ENCODE measurements at places on chromosomes 1 and 21. TPM values are rescaled to one million over a fixed set of nuclear protein-coding genes. Genes with fewer than 3 reads are reported as not detected.

C1orf94 gene
- total RNA-seq, result not detected

BTBD19 gene
- 4.4 TPM for total RNA-seq

FMN2 gene
- not detected for total RNA-seq

AUNIP gene
- total RNA-seq, result 0.89 TPM

IGSF9 gene
- not detected for total RNA-seq

CTH gene
- total RNA-seq, result 3.9 TPM

HPDL gene
- total RNA-seq, result 0.52 TPM

CR1 gene
- under 0.01 TPM for total RNA-seq

SLC30A10 gene
- 0.05 TPM for total RNA-seq

PLA2G2A gene
- total RNA-seq, result not detected

PADI1 gene
- 26.0 TPM for total RNA-seq

LRRC3 gene
- 3.1 TPM for total RNA-seq

ICOSLG gene
- total RNA-seq, result 0.69 TPM

VAV3 gene
- total RNA-seq, result 4.7 TPM

MAP1LC3C gene
- 1.2 TPM for total RNA-seq

TDRD5 gene
- total RNA-seq, result 0.87 TPM

LCE6A gene
- not detected for total RNA-seq

ADGRL4 gene
- 10.9 TPM for total RNA-seq

PHF13 gene
- 8.2 TPM for total RNA-seq

SPATA21 gene
- total RNA-seq, result not detected

CELA3B gene
- not detected for total RNA-seq

FCRL5 gene
- total RNA-seq, result not detected

OR2T35 gene
- total RNA-seq, result under 0.01 TPM

SLC26A9 gene
- 0.05 TPM for total RNA-seq

DDI2 gene
- 8.2 TPM for total RNA-seq

ETV3L gene
- total RNA-seq, result not detected

CRABP2 gene
- total RNA-seq, result 8.3 TPM

APOBEC4 gene
- not detected for total RNA-seq

CD48 gene
- not detected for total RNA-seq

ERICH3 gene
- 0.17 TPM for total RNA-seq

EPHA8 gene
- total RNA-seq, result not detected

HRNR gene
- total RNA-seq, result under 0.01 TPM

ZMYM4 gene
- total RNA-seq, result 52.3 TPM

OR2AK2 gene
- not detected for total RNA-seq

U2AF1 gene
- total RNA-seq, result 34.3 TPM

SV2A gene
- total RNA-seq, result 1.7 TPM

TRIM45 gene
- 1.2 TPM for total RNA-seq

CFAP57 gene
- total RNA-seq, result 3.9 TPM

S100A13 gene
- total RNA-seq, result 95.6 TPM

PFKFB2 gene
- total RNA-seq, result 15.8 TPM

TTC24 gene
- not detected for total RNA-seq

DMRTA2 gene
- not detected for total RNA-seq

KPRP gene
- total RNA-seq, result not detected

MTFR1L gene
- total RNA-seq, result 20.1 TPM

FAM151A gene
- not detected for total RNA-seq

BRINP2 gene
- total RNA-seq, result not detected

CYP4A11 gene
- not detected for total RNA-seq

CELA2A gene
- not detected for total RNA-seq

VWA1 gene
- total RNA-seq, result 14.4 TPM

KRTAP10-1 gene
- total RNA-seq, result not detected

RPTN gene
- not detected for total RNA-seq

LCE3E gene
- total RNA-seq, result not detected

OR2T11 gene
- not detected for total RNA-seq

CHODL gene
- 0.30 TPM for total RNA-seq

ARPC5 gene
- 121 TPM for total RNA-seq

EVA1C gene
- total RNA-seq, result 0.69 TPM

TTC22 gene
- 10.3 TPM for total RNA-seq

PDZK1 gene
- 229 TPM for total RNA-seq

NRDC gene
- 116 TPM for total RNA-seq

HSPA13 gene
- 33.1 TPM for total RNA-seq
